IMR-90 (cell line): ENCODE measurements at places on chromosomes 13 and 19. TPM values are rescaled to one million over a fixed set of nuclear protein-coding genes. Genes with fewer than 3 reads are reported as not detected.
A peak's percentile ranks its signal among the peaks of the same experiment; 100 is the strongest.

- DNase-seq: no peak
These were observed 310.9 kb downstream of the TDRD3 start for GRCh38 chr13:60707878-60708277.

- DNase-seq: no peak
These were observed 180.9 kb downstream of the B3GLCT start for GRCh38 chr13:31380715-31381114.

- DNase-seq: no peak
These were observed 6.5 kb upstream of the FKRP start for GRCh38 chr19:46739290-46739771.

- no peak for DNase-seq
These were observed 21.0 kb upstream of the RNF17 start for GRCh38 chr13:24742977-24743376.

DNA sequence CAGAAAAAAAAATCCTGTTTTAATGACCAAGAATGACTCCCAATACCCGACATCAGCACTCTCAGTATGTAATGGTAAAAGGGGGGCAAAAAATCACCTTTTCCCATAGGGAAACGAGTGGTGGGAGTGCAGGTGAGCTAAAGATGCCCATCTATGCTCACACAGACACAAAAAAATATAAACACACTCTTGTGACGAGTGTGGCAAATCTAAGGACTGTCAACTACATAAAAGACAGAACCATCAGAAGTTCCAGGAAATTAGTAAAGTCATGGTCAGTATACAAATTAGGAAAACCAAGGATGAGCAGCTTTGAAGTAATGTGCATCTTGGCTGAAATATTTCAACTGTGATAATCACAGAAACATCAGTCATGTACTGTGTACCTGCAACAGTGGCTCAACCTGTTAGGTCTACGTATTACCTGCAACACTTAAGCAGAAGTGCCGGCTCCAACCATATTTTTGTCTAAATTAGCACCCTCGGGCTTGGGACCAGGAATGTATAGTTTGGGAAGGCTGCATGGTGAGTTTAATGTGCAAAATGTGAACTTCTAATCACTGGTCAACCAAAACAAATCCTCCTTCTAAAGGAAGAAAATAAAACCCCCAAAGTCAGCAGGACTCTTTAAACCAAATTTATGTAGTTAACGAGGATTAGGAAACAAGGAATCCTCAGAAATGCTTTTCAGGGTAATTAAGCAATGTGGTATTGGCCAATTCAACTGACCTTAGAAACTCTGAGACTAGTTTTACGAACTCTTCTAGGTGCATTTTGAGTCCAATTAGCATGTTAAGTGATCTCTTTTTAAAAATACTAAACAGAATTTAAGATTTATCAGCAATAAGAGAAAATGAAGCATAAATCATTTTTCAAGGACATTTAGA, 24.3 kb downstream of the ANKRD10 start:
- DNase-seq: no peak

DNA sequence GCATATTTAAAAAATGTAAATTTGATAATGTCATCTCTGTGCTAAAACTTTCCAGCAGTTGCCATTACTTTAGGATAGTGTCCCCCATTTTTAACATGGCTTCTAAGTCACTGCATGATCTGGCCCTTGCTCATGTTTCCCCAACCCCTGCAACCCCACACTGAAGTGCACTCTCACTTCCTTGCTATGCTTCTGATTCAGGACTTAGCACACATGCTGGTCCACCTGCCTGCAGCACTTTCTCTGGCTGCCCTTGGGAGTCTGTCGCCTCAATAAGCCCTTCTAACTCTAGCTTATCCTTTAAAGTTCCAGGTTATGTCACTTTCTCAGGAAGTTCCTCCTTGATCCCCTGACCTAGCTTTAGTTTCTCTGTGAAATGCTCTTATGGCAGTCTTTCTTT, 241.0 kb downstream of the POSTN start:
- DNase-seq: peak; percentile 45

DNA sequence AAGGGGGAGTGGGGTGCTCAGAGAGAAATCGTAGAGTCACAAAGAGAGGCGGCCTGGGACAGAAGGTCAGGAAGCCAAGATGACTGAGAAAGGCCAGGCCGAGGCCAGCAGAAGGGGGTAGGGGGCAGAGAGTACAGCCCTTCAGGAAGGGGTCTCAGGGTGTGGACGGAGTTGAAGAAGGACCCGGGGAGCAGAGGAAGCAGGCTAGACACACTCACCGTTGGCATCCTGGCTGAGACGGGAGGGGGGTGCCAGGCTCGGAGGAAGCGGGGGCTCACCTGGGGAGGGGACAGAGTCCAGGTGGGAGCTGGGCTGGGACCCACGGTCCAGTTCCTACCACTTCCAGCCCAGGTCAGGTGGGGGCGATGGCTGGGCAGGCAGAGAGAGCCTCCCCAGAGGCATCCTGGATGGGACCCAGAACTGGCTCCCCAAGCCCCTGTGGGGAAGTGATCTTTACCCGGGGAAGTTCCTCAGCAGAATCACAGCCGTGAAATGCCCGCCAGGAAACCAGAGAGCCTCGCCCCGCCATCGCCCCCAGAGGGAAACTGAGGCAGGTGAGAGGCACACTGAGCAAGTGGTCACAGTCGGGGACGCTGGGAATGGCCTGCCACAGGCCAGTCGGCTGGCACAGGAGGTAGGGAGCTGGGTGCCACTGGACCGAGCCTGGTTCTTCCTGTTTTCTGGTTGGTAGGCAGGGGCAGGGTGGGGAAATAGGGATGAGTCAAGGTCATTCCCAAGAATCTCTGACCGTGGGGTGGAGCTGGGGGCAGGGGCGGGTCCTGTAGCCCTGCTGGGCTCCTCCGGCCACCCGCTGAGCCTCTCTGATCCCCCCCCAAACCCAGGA, 1.4 kb downstream of the MATK start:
- DNase-seq: no peak

DNA sequence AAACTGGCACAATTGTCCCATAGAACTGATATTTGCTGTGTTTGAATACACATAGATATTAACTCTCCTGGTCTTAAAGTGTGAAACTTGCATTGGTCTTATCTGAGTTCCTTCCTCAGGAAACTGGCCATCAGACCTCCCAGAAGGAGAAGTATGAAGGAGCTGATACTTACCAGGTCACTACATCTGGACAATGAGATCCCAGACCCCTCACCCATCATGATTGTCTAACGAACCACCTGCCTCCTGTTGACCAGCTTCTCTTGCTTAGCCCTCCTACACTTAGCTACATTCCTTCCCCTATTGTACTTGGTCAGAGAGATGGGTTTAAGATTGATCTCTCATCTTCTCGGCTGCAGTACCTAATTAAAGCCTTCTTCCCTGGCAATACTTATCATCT, 413.3 kb downstream of the KCTD12 start:
- DNase-seq: no peak

FUT3 gene
- total RNA-seq: not detected in 2 replicates

VSTM2B gene
- not detected in 2 replicates for total RNA-seq

DNA sequence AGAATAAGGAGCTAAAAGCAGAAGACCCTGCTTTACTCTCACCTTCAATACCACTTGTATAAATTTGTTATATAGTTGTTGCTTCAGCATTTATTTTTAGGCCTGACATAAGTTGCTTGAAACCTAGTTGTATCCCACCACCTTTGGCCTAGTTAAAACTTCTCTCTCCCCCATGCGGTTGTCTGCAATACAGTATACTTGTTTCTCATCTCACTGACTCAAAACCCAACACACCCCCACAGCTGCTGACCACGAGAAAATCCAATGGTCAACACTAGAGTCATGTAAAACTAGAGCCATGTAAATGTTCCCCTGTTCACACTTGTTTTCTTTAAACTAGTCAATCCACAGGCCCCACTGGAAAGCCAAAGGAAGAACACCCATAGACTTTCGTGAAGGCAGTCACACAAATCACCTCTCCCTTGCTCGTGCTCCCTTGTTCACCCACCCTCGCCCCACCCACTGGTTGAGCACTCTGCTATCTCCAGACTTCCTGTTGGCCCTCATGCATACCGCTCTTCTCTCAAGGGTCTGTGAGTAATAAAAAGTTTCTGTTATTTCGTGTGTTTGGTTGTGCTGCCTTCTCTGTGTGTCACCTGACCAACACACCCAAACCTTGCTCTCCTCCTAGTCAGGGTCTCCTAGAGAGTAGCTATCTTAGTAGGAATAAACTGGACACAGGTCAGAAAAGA, 12.9 kb upstream of the CCDC169 start:
- peak; percentile 38 for DNase-seq

- DNase-seq: no peak
These were observed 20.5 kb downstream of the IQCN start for GRCh38 chr19:18253716-18254115.

ITPKC gene
- total RNA-seq: 7.7 and 8.6 TPM in 2 replicates

DNA sequence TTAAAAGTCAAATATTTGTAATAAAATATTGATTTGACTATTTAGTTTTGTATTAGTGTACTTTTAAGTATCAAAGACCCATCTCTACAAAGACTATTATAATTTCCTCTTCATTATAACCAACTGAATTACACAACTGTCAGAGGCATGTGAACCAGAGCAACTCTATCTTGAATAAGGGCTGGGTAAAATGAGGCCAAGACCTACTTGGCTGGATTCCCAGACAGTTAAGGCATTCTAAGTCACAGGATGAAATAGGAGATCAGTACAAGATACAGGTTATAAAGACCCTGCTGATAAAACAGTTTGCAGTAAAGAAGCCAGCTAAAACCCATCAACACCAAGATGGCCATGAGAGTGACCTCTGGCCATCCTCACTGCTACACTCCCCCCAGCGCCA, 36.2 kb upstream of the ATP12A start:
- DNase-seq: peak; percentile 51

DNA sequence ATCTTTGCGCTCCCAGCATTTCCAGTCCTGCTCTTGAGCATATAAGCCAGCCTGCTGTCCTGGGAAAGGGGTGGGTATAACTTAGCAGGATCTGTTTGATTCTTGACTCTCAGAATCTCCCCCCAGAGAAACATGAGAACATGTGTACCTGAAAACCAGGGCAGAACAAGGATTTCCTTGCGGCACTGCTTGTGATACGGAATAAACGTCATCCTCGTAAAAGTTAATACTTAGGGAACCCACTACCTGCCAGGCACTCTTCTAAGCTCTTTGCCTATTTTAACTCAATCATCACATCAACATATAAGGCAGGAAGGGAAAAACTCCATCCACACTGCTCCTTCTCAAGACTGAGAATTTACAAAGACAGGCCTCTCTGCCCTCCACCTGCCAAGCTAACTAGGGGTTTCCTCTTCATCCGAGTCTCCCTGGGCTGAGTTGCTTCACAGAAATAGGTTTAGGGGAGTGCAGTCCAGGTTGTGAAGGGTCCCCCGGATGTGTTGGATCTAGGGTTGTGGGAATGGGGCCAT, 1.1 kb downstream of the ZNF653 start:
- no peak for DNase-seq

DNA sequence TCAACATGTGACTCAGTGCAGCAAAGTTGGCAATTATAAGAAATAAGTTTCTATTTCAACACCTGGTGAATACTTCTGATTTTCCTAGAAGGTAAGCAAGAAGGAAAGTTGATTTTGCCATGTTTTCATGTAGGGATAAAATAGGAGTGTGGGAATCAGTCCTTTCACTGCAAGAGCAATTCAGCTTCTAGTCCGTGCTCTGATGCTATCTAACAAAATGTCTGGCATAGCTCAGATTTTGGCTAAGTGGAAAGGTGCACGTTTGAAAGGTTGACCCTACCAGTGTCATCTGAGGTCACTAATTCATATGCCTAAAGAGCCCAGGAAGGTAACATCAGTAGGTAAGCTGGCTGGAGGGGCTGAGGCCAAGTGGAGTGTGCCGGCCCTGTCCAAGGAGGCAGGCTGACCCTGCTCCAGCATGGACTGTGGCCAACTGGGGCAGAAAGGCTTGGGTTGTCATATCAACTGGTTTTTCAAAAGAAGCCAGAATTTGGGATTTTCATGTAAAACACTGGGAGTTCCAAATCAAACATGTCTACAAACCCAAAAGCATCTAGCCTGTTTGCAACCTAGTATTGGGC, 38.9 kb upstream of the MEDAG start:
- DNase-seq: no peak

DNA sequence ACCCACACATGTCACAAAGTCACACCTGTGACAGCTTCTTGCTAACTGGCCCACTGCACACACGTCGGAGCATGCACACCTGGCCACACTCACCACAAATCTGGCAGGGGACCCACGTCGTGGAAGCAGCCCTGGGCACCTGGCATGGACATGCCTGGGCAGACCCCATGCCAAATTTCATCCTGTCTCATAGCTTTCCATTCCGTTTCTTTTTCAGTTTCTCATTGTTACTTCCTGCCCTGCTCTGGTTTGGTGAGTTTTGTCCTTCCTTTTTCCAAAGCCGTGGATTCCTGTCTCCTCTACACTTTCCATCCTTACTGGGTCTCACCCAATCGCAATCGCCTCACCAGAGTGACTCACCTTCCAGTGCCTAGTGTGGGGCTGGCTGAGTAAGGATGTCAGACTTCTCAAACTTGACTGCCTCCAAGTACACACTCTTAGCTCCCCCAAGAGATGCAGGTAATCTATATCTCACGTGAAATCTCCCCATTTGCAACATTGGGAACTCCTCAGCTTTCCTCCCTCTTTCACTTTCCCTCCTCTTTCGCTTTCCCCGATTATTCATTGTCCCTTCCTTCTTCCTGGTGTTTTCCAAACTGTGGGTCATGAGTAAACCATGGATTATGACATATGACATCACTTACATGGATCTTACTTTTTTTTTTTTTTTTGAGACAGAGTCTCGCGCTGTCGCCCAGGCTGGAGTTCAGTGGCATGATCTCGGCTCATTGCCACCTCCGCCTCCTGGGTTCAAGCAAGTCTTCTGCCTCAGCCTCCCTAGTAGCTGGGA, 1.6 kb upstream of the BBC3 start:
- peak; percentile 82 for DNase-seq

- DNase-seq: no peak
These were observed 50.7 kb downstream of the CDADC1 start for GRCh38 chr13:49298416-49298815.
